Left kidney (tissue), 8 donors: ENCODE measurements at places on chromosomes 7 and 10. TPM values are rescaled to one million over a fixed set of nuclear protein-coding genes. Genes with fewer than 3 reads are reported as not detected.

The CYP3A7 gene
- 1.2 TPM for polyA plus RNA-seq

DNA sequence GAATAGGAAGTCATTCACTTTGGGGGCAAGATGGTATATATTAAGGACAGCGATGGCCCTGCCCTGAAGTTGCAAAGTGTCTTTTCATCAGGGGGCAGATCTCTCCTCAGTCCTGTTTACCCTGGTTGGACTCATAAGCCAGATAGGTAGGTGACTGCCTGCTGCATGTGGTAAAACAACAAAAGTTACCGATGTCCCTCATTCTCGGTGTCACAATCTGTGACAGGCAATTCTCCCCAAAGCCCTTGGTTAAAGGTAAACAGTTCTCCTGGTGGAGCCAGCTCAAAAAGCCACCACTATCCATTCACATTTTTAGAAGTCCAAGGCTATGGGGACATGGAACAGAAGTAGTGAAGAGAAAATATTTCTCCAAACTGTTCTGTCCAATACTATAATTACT lies 9.9 kb upstream of the SLC25A13 start:
- no peak for DNase-seq

The NODAL gene
- 0.67 TPM for polyA plus RNA-seq

The GIMAP4 gene
- polyA plus RNA-seq, result 26.3 TPM

DNA sequence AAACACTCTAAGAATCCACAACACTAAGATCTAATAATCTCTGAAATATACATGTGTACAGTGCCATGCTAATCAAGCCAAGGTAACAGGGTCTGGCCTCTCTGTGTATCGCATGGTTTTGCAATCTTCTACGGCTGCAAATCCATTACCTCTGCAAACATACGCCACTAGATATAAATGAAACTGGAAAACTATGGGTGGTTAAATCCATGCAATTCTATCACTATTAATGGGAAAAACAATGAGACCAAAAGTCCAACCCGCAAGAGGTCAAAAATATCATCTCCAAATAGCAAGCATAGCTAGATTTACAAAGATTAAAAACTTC lies 23.0 kb downstream of the SGCE start:
- no peak for DNase-seq

DNA sequence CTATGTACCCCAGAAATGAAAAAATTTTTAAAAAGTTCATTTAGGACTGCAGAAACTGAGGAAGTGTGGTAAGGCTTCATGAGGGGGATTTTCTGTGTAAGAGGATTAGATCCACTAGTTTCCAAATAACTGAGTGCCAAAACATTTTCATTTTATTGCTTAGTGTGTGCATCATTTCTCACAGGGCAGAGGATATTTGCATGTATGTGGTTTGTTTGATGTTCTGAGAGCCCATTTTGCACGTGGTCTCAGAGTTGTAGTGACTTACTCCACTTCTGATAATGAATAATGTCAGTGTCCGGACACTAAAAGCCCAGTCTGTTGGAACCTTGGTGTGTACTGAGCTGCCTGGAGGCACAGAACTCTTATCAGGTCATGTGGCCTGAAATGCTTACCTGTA lies 299.9 kb downstream of the AUTS2 start:
- no peak for DNase-seq

- DNase-seq, result no peak
Measured at GRCh38 chr10:18735711-18736110, 76.5 kb downstream of the ARL5B start.

GRCh38 chr10:112720178-112720577 lies 229.9 kb upstream of the TCF7L2 start:
- no peak for DNase-seq

DNA sequence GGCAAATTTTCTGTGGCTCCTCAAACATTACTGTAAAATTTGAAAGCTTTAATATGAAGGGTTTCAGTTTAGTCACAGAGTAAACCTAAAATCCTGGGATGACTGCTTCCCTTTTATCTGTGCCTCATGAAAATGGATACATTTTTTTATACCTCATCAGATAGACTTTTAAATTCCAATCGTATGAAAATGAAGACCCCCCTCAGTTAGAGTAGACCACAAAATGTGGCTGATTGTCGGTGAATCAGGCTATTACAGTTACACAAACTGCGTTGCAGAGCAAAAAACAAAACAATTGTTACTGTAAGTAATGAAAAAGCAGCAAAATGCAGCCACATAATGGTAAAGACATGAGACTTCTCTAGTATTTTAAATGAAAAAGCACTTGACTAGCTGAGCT lies 296.2 kb downstream of the CNTNAP2 start:
- no peak for DNase-seq

- DNase-seq, result no peak
Measured at GRCh38 chr10:4280461-4281189, 495.6 kb upstream of the KLF6 start.

- no peak for DNase-seq
Measured at GRCh38 chr7:114158275-114158674, 239.5 kb upstream of the PPP1R3A start.

The PBLD gene
- 93.8 TPM for polyA plus RNA-seq

The SGCE gene
- polyA plus RNA-seq, result 95.3 TPM

DNA sequence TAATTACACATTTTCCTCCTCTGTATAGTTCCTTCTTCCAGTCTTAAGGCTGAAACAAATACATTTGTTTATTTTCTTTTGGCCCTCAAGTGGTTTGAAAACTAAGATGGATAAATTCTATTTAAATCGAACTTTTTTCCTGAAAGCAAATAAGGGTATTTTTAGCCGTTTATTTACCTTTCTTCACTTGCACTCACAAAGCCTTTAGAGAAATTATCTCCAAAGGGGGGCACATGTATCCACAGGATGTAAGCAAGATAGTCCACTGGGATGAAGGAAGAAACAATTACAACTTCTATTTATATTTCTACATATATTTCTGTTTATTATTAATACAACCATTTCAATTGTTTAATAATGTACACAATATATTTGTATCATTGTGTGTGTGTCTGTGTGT lies 10.2 kb downstream of the CPA4 start:
- DNase-seq, result no peak

The GATA3 gene
- polyA plus RNA-seq, result 82.7 TPM

The AGR2 gene
- polyA plus RNA-seq, result 60.8 TPM

DNA sequence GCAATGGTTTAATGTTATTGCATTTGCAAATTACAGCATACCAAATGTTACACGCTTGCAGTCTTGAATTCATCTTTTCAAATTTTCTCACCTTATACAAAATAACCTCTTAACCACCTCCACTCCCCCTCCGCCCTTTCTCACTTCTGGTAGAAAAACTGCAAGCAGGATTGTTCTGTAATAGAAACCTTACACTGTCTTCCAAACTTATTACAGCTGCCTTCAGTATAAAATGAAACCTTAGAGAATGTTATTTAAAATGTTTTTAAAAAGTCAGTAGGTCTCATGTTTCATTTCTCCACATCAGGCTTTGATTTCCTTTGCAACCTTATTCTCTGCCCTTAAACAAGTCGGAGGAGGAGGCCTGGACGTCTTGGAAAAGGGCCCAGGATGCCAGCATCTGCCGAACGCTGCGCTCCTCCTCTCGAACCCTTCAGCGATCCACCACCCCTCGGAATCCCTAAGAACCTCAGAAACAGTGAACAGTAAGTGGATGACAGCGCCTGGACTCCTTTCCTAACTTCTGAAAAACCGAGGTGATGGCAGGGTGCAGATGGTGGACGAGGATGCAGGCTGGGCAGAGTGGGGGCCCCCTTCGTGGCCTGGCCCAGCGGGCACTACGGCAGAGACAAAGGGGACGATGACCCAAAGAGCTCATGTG lies 74.0 kb downstream of the FGFR2 start:
- no peak for DNase-seq
